Fibroblast of skin of right biceps (primary cell): ENCODE measurements at places on chromosomes 11 and 22.

- no peak for DNase-seq
Observed at GRCh38 chr11:112728288-112728687, 232.9 kb upstream of the NCAM1 start.

GRCh38 chr11:125348674-125349309 is 147.3 kb downstream of the FEZ1 start:
- peak; percentile 30 for DNase-seq

DNA sequence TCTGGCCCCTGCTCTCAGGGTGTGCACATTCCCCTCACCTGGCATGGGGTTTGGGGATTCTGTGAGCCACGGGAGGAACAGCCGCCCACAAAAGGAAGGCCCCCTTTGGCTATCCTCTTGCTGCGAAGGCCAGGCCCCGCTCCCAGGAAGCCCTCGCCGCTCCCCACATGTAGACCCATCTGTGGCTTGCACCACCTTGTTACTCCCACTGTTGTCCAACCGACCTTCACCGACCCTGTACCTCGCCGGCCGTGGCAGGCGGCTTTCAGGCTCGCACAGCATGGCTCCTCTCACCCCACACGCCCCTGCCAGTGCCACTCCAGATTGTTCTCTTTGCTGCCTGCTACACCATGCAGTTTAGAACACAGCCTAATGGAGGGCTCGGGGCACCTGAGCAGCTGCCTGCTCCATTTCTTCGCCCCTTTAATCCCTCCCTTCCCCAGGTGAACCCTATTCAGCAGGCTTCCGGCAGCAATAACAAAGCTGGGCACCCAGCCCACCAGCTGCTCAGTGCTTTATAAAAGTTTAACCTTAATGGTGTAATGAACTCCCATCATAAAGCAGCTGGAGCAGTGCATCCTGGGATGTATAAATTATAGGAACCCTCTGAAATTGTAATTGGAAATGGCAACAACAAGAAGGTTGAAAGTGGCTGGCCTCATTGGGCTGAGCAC is 10.7 kb downstream of the DAGLA start:
- DNase-seq: no peak

DNA sequence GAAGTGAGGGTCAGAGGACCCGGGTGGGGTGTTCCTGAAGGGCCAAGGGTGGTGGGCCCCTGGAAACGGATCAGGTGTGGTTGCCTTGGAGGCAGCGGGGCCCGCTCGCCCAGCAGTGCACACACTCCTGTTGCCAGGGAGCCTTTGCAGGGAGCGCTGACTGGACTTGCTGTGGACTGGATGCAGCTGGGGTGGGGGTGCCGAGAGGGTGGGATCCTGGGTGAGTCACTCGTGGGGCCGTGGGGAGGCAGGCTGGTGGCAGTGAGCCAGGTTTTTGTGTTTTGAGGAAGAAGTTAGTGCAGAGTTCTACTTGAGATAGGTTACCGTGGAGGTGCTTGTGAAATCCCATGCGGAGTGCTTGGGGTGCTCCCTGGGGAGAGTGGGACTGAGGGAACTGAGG is 1.3 kb downstream of the MRPL23 start:
- no peak for DNase-seq

DNA sequence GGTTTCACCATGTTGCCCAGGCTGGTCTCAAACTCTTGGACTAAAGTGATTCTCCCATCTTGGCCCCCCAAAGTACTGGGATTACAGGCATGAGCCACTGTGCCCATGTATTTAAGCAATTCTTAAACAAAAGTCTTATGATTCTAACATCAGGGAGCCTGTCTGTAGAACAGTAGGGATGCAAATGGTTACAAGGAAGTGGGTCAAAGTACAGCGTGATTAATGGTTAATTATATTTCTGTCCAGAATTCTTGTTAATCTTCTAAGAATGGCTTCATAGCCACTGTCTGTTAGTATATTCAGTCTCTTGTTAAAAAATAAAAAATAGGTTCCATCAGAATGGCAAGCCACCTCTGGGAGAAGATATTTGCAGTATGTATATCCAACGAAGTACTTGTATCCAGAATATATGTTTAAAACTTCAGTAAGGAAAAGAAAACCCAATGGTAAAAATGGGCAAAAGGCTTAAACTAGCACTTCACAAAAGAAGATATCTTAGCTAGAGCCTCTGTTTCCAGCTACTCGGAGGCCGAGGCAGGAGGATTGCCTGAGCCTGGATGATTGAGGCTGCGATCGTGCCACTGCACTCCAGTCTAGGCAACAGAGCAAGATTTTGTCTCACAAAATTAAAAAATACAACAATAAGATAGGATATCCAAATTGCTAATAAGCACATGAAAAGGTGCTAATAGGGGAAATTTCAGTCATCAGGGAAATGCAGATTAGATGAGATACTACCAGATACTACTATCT is 22.9 kb downstream of the ATG13 start:
- no peak for DNase-seq

GRCh38 chr11:12016246-12016645 is 7.8 kb upstream of the DKK3 start:
- no peak for DNase-seq

DNA sequence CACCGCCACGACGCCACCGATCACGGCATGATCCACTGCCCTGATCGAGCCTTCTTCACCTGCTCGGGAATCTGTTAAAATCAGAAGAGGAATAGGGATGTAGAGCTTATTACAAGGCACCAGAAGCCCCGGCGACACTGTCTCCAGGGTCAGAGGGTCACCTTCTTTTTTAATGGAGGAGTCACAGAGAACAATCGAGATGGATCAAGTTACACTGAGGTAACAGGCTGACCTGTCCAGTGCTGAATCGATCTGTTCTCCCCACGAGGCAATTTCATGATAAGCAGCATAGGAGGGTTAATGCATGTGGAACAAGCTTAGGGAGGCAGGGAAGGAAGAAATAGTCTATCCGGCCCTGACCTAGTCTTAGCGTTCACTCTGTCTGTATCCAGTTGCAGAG is 325.5 kb downstream of the CADM1 start:
- DNase-seq: no peak

DNA sequence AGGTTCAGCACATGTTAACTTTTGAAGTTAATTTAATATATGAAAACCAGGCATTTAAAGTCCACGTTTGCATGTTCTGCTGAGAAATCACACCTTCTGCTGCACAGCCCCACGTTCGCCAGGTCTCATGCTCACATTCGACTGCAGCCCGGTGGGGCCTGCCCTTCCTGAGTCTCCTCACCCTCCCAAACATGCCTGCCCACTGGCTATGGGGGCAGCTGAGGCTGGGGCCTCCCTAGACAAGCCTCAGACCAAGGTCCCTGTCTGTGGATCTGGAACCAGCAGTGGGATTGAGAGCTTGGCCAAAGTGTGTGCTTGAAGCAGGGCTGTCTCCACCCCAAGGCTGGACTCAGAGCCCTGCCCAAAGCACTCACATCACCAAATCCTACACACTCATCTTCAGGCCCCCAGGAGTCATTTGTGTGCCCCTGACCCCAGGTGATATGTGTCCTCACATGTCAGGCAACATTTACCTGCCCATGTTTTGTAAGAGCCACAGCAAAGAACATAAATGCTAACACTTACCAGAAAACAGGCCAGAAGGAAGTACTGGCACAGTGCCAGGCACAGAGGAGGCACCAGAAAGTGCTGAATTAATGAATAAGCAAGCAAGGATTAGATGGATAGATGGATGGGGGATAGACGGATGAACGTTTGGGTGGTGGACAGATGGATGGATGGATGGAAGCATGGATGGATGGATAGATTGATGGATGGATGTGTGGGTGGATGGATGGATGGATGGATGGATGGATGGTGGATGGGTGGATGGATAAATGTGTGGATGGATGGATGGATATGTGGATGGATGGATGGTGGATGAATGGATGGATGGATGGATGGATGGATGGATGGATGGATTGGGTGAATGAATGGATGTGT is 9.4 kb upstream of the FADD start:
- no peak for DNase-seq

- no peak for DNase-seq
Observed at GRCh38 chr11:79371152-79371551, 69.7 kb downstream of the TENM4 start.

- DNase-seq: no peak
Observed at GRCh38 chr11:11445441-11446185, 92.6 kb upstream of the CSNK2A3 start.

DNA sequence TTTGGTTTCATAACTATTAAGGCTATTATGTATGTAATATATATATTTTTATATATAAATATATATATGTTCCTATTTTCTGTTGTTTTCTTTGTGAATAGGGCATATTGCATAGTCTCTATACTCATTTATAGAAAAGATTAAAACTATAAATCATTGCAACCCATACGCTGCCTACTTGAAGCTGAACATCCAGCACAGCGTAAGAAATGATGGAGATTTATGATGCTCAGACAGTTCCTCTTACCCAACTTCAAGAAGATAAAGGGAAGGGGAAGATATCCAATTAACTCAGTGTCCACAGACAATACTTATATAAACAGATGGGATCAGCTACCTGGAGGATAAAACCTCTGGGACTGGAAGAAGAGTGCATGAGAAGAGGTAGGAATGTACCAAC is 791.7 kb downstream of the FAM181B start:
- DNase-seq: no peak

DNA sequence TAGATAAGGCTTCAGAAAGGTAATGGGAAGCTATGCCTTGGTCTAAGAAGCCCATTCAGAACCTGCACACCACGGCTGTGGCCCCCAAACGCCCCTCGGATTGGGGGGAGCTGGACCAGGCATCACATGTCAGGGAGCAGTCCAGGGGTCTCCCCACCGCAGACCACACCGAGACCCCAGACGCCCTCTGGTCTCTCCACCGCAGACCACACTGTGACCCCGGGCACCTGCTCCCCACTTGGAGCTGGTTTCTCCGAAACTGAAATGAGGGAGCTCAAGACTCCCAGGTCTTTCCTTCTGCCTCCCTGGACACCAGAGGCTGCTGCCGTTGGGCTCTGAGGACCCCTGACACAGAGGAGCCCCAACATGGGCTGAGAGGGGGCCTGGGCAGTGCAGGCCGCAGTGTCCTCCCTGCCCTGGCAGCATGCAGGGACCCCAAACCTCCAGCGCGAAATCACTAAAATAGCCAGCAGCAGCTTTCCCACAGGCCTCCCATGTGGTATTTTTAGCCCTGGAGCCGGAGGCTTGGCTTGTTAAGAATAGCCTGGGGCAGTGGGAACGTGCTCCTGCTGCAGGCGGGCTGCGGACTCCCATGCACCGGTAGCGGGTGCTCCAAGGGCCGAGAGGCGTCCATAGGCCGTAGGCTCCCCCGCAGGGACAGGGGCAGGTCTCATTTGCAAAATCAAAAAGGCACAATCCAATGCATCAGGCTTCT is 7.7 kb downstream of the LINC01488 start:
- DNase-seq: no peak
